Activated CD4-positive, alpha-beta memory T cell treated with anti-CD3 and anti-CD28 coated beads for 36 hours (primary cell): ENCODE measurements at places on chromosomes 16 and 17. TPM values are rescaled to one million over a fixed set of nuclear protein-coding genes. Genes with fewer than 3 reads are reported as not detected.

DNA sequence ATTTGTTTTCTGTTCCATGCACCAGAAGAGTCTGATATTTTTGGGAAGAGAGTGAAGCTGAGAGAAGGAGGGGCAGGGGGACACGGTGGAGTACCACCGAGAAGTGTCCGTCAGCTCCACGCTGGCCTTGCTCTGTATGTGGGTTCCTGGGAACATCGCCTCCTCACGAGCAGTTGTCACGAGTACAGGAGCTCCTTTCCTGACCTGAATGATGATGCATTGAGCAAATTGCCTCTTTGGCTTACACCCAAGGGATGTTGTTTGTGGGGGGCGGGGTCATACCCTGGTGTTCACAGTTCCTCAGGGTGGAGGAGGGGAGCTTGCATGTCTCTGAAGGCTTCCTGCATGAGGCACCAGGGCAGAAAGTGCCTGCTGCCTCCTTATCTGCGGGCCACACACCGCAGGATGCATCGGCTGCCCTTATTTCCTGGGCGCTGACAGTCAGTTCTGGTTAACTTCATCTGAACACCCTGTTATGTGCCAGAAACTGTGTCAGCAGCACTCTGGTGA, 36.2 kb downstream of the RGS9 start:
- DNase-seq: peak; percentile 91

The EME1 gene
- 48.1 TPM for total RNA-seq

The CCL4 gene
- total RNA-seq: 966 TPM

DNA sequence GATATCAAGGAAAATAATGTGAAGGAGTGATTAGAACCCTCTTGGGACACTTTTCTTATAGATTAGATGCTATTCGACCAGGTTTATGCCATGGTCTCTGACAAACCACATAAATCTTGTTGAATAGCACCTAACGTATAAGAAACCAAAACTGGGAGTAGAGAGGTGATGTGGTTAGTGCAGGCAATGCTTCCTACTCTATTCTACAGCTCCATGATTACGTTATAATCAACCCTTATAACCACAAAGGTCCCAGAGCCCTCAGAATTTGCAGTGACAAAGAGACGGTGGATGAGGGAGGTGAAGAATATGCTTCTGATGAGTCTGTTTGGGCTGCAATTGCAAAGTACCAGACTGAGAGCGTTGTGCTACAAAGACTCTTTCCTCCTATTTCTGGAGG, 78.4 kb downstream of the ARHGAP44 start:
- DNase-seq: no peak

The AOC2 gene
- total RNA-seq: 2.0 TPM

DNA sequence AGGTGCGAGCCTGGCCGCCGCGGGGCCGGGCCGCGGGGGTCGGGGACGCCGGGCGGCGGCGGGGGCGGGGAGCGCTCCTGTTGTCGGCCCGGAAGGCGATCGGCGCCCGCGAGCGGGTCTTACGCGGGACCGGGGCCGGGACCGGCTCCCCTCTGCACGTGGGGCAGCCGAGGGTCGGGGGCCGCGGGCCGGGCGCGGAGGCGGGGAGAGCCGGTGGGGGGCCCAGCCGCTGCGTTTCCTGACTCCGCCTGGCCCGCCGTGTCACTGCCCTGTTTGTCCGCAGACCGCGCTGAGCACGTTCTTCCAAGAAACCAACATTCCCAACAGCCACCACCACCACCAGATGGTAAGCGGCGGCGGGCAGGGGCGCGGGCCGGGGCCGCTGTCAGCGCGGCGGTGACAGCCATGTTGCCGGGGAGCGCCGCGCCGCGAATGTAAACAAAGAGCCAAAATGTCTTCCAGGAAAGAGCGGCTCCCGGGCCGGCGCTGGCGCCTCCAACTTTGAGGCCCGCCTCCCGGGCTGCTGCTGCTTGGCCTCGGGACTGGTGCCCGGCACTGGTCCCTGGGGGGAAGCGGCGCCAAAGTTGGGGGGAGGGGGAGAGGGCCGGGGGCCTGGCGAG, 586 bp downstream of the UBALD2 start:
- peak; percentile 70 for DNase-seq

The GP1BA gene
- not detected for total RNA-seq

- no peak for DNase-seq
These were observed 1.6 kb downstream of the TPPP3 start for GRCh38 chr16:67391424-67392300.
